ENCODE measurements at places on chromosomes 3 and 15. TPM values are rescaled to one million over a fixed set of nuclear protein-coding genes. Genes with fewer than 3 reads are reported as not detected.

Gene LRTM1
- total RNA-seq = not detected

Gene DOCK3
- total RNA-seq = 1.9 TPM

Gene GOLGA8J
- total RNA-seq = 0.60 TPM

- DNase-seq = no peak
Observed at GRCh38 chr15:64351265-64351664, 4.7 kb downstream of the CSNK1G1 start.

- DNase-seq = no peak
Observed at GRCh38 chr3:128727059-128727458, 1.1 kb downstream of the RAB7A start.

DNA sequence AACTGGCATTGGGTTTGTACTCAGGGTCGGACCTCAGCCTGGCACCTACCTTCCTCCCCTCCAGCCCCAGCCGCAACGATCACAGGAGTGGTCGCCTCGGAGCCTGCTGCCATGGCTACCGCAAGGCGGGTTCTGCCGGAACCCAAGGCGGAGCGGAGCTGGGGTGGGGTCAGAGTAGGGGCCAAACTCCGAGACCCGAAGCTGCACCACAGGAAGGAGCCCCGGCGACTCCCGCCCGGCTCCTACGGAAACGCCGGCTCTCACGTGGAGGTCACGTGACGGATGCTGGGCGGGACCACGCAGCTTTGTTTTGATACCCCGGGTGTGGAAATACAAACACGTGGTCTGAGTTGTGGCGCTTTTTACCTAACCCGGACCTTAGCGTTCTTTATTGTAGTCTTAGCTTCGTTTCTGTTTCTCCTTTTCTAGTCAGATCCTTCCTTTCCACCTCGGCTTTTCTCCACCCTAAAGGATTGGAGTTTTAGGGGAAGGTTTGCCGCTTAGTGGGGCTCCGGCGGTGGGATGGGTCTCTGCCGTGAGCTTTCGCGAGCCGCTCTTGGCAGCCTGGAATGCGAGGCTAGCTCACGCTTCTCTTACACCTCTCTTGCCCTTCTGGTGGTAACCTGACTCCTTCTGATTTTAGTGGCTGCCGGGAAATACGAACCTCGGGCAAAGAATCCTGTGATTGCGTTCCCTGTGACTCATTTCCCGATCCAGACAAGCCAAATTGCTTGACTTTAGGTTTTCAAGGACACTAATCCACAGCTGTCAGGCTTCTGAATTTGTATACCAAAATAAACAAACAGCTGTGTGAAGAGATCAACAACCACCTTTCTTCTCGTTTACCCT lies at the start of gene HSPBAP1:
Gene HSPBAP1, minus strand, starts transcription at position 264 of the 849 bp plus-strand sequence. Its CDS starts 151 bp downstream, at position 113.
- peak; percentile 84 for DNase-seq

DNA sequence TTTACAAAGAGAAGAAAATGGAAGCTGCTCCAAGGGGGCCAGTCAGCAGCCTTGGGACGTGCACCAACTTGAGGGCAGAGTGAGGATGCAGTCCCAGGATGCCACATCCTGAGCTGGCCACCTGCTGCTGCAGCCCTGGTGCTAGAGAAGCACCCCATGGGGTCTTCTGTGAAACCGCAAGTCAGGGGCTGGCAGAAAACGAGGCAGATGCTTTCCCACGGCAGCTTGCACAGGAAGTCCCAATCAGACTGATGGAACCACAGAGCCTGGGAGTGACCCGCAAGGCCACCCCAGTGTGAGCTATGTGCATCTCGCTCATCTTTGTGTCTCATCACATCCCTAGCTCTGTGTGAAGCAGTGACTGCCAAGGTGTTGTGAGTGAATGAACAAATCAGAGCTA lies 76.5 kb downstream of the NUP210 start:
- DNase-seq = no peak

GRCh38 chr15:78033864-78034263 lies 43.6 kb downstream of the TBC1D2B start:
- peak; percentile 78 for DNase-seq

DNA sequence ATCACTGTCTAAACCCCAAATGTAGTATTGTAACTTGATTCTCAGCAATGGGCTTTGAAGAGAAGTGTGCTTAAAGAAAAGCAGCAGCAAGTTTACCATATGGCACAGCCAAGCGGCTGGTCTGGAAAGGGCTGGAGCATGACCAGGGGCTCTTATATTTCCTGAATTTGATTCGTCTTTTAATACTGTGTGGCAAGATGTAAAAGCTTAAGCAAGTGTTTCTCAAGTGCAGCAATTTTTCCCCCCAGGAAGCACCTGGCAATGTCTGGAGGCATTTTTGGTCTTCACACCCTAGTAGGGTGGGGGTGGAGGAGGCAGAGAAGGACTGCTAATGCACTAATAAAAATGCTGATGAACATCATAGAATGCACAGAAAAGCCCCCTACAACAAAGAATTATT lies 397.9 kb downstream of the NTRK3 start:
- no peak for DNase-seq

DNA sequence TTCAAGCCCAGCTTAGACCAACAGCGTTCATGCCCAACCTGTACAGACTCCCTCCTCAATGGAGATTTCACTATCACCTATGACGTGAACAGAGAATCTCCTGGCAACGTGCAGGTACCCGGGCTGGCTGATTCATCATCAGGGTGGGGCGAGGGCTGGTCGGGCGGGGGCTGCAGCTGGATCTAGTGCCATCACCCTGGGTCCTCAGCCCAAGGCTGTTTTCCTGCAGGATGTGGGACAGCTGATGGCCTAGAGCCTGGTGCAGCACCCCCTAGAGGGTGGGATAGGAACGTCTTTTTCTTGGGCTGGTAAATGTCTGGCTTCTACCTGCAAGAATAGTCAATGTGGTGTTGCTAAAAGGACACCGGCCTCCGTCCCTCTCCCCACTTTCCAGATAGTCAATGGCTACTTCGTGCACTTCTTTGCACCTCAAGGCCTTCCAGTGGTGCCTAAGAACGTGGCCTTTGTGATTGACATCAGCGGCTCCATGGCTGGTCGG lies 4.4 kb downstream of the ITIH3 start:
- peak; percentile 5 for DNase-seq

GRCh38 chr3:101940521-101941317 lies 91.4 kb downstream of the NFKBIZ start:
- no peak for DNase-seq

- no peak for DNase-seq
Observed at GRCh38 chr3:33722626-33723370, 4.7 kb upstream of the CLASP2 start.
